NCI-H2171 (cell line): ENCODE measurements at places on chromosomes 16 and 17.

DNA sequence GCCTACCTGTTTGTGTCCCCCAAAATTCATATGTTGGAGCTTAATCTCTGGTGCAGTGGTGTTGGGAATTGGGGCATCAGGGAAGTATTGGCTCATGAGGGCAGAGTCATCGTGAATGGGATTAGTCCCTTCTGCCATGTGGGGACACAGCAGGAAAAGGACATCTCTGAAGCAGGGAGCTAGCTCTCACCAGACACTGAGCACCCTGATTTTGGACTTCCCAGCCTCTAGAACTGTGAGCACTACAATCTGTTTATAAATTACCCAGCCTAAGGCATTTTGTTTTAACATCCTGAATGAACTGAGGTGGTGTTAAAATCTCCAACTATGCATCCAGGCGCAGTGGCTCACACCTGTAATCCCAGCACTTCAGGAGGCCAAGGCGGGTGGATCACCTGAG, 206.0 kb downstream of the SEC14L1 start:
- no peak for DNase-seq

DNA sequence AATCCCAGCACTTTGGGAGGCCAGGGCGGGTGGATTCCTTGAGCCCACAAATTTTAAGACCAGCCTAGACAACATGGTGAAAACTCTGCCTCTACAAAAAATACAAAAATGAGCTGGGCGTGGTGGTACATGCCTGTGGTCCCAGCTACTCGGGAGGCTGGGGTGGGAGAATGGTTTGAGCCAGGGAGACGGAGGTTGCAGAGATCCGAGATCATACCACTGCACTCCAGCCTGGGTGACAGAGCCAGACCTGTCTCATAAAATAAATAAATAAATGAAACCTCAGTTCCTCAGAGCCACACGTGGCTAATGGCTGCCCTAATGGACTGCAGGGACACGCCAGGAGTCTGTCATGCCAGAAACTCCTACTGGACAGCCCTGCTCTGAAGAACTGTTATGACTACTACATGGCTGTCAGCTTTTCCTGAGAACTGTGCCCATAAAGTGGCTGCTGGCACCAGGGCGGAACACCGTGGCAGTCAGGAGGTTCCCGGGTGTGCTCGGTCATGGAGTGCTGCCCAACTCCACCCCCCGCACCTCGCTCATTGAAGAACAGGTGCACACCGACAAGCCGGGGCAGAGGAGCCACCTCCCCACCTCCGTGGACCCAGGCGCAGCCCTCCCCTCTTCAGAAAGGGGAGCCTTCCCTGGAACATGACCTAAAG, 4.3 kb downstream of the TMEM11 start:
- DNase-seq: peak; percentile 53

DNA sequence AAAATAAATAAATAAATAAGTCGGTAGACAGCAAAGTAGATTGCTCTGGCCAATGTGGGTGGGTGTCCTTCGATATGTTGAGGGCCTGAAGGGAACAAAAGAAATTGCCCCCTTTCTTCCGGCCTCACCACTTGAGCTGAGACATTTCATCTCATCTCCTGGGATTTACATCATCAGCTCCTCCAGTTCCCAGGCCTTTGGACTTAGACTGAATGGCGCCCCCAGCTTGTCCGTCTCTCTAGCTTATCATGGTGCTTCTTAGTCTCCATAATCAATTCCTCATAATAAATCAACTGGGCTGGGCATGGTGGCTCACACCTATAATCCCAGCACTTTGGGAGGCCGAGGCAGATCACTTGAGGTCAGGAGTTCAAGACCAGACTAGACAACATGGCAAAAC, 13.8 kb upstream of the HAP1 start:
- DNase-seq: no peak

DNA sequence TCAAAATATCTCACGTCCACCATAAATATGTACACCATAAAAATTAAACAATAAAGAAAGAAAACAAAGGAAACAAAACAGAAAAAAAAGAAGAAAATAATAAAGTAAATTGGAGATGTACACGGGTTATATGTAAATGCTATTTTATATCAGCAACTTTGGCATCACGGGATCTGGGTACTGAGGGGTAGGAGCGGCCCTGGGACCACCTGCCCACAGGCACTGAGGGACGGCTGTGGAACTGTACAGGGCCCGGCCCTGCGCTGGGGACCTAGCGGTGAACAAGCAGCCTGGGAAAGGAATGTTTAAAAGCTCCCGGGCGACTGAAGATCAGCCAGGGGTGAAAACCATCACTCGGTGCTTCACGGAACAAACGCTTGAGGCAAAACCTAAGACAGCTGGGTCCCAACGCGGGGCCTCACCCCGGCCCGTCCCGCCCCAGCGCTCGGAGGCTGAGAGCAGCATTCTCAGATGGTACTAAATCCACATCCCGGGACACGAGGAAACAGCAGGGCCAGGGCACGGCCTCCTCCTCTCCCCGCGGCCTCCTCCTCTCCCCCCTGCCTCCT, 31.2 kb downstream of the NXN start:
- no peak for DNase-seq

DNA sequence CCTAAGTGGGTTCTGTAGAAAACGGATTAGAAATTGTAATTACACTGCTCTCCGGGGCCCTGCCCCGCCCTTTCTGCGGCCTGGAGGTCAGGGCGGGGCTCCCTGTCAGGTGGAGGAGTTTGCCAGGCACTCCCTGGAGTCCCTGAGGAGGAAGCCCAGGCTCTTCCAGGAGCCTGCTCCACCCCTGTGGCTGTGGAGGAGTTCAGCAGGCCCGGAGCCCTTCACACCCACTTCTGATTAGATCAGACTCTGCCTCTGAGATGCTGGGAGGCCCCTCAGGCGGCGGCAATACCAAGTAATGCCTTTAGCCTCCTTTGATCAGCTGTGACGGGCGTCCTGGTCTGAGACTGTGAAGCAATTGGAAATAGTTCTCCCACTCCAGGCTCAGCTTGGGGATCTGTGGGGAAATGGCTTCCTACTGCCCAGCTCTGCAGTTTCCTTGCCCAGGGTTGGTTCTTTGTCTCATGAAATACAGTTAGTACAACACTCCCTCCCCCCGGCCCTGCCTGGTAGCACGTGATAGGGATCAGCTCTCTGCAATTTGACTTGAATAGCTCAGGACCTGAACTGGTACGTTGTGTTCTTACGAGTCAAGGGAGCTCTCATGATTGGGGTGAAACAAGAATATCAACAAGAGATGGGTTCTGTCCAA, 22.3 kb downstream of the BAIAP2 start:
- DNase-seq: no peak

GRCh38 chr16:22141767-22142166, 20.5 kb upstream of the SDR42E2 start:
- DNase-seq: no peak

GRCh38 chr17:44648963-44649362, 7.3 kb upstream of the MEIOC start:
- no peak for DNase-seq

GRCh38 chr16:72211110-72211509, 39.2 kb upstream of the PMFBP1 start:
- no peak for DNase-seq

DNA sequence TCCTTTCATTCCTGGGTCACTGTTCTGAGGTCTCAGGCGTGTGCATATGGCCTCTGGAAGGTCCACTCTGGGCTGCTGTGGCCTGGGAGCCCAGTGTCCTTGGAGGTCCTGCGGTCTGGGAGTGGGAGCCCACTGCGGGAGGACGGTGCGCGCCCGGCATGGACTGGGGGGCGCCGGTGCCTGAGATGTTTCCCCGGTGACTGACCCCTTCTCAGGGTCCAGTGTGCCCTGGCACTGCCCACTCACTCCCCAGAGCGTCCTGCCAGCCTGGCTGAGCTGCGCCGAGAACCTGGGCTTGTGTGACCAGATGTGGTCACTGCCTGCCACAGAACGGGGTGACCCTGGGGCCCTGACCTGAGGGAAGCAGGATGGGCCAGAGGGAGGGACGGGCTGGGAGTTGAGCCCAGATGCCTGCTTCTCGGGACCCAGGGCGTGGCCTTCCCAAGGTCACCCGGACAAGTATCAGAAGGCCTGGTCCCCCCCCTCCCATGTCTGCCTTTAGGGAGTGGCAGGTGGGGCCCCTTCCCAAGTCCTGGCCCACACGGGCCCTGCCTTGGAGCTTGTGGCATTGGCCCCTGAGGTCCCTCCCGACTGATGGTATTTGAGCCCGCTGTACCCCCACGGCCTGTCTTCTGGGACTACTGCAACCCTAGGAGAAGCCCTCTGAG, 1.1 kb upstream of the RHBDL1 start:
- DNase-seq: no peak

DNA sequence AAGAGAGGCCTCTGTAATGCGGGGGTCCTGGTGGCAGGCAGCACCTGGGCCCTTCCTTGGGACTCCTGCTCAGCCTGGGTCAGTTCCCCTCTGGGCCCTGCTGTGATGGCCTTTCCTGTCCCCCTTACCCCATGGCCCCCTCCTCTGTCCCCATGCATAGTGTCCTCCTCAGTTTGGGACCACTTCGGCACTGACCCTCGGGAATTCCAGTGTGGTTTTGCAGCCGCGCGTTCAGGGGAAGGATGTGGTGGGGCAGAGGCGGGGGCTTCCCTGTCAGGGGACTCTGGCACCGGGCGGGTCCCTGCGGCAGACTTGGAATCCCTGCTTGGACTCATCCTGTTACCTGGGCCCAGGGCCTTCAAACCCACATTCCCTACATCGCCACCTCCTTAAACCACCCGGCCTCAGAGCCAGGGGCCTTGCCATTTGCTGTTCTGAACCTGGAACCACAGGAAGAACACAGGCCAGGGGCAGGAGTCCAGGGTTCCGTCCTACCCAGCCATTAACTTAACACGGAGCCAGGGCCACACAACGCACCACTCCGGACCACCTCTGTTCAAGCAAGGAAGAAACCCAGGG, 31.4 kb upstream of the EIF1 start:
- no peak for DNase-seq

- no peak for DNase-seq
Observed at GRCh38 chr17:213286-214105, 32.0 kb upstream of the DOC2B start.

GRCh38 chr16:23379707-23380106, 73.3 kb downstream of the COG7 start:
- no peak for DNase-seq

GRCh38 chr17:77734371-77735080, 224.0 kb upstream of the TNRC6C start:
- peak; percentile 85 for DNase-seq

DNA sequence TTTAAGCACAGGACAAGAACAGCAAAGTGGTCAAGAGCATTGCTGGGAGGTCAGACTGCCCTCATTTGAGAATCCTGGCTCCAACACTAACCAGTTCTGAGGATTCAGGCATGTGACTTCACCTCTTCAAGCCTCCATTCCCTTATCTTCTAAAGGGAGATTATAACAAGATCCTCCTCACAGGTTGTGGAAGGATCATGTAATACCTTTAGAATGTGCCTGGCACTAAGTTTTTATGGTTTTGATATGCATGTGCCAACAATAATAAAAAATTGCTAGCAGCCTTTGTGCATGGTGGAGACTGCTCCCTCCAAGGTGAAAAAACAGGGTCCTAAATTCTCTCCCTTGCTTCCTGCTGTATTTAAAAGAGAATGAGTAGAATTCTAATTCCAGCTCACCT, 36.0 kb upstream of the ADAMTS18 start:
- DNase-seq: no peak

- no peak for DNase-seq
Observed at GRCh38 chr17:50111673-50112655, 16.8 kb downstream of the PDK2 start.

GRCh38 chr16:677316-678190, 2.1 kb downstream of the RHBDL1 start:
- peak; percentile 53 for DNase-seq

GRCh38 chr17:80585890-80586845, 41.5 kb downstream of the RPTOR start:
- DNase-seq: no peak

- DNase-seq: no peak
Observed at GRCh38 chr17:16013943-16014407, 14.4 kb downstream of the TTC19 start.

DNA sequence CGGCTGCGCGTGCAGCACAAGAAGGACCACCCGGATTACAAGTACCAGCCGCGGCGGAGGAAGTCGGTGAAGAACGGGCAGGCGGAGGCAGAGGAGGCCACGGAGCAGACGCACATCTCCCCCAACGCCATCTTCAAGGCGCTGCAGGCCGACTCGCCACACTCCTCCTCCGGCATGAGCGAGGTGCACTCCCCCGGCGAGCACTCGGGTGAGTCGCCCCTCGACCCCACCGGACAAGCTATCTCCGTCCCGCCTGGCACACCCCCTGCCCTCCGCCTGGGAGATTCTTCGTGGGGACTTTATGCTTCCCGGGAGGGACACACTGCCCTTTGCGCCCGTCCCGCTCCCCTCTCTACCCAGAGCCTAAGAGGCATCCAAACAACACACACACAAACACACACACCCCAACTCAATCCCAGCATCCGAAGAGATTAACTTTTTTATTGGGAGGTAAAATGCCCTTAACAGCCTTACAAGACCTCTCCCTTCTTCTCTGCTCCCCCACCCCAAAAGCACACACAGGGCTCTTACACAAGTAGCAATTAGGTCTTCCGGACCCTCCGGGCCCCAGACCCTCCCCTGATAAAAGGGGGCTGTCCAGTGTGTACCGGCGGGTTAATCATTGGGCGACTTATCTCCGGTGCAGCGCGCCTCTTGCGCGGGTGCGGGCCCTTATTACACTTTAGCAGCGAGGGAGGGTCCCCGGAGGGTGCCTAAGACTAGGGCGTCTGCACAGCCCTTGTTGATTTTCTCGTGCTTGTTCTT, 2.1 kb downstream of the SOX9 start:
- DNase-seq: no peak

GRCh38 chr16:82226327-82226726, 56.3 kb upstream of the MPHOSPH6 start:
- DNase-seq: no peak

DNA sequence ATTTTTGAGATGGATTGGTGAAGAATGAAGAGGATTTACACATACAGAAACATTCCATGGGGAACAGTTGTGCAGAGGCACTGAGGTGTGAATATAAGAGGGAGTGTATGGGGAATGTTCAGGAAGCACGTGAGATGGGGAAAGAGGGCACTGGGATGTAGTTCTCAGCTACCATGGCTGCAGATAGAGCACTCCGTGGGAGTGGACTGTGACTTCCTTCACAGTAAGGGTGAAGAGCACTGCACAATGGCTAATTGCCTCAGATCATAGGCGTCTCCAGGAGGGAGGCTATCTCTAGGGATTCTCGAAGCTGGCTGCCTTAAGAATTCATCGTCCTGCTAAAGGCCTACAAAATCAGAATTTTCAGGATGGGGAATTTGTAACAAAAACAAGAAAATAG, 7.0 kb downstream of the YPEL2 start:
- DNase-seq: no peak

GRCh38 chr17:63996430-63997182, 1.5 kb upstream of the PRR29 start:
- DNase-seq: no peak

GRCh38 chr16:85717393-85718152, 28.8 kb upstream of the GINS2 start:
- DNase-seq: peak; percentile 55

DNA sequence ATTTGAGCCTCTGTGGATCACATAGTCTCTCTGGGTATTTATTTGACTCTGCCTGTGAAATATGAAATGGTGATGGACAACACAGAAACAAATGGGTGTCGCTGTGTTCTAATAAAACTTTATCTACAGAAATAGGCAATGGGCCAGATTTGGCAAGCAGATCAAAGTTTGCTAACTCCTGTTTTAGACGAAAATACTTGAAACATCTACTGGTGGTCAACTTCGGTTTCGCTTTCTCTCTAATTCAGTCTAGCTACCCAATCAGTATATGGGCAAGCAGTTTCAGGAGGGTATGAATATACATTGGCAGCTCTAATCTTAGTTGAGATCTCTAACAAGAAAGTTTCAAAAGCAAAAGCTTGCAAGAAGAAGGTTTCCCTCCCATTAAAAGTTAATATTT, 60.1 kb upstream of the DYNLRB2 start:
- no peak for DNase-seq
